ENCODE measurements at places on chromosomes 16 and 17.

GRCh38 chr17:16066125-16066524 lies 66.5 kb downstream of the TTC19 start:
- no peak for DNase-seq

GRCh38 chr17:5210091-5210490 lies 18.4 kb upstream of the ZNF594 start:
- no peak for DNase-seq

DNA sequence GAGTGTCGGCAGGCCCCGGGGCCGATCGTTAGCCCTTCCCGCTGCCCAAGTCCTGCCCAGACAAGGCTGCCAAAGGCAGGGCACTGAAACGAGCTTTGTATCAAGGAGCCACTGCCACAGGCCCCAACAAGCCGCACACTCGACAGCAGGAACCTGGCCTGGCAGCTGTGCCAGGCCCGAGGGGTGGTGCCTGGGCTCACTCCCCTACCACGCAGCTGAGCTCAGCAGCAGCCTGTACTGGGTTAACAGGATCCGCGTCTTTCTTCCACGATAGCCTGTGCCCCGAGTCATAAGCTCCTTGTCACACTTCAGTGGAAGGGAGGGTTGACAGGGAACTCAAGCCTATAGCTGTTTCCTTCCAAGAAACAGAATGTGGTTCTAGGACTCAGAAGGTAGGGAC lies 87.9 kb downstream of the ABR start:
- no peak for DNase-seq

- DNase-seq: no peak
Measured at GRCh38 chr16:1788708-1789100, 4.8 kb downstream of the IGFALS start.

GRCh38 chr16:87841340-87842208 lies 27.7 kb downstream of the SLC7A5 start:
- DNase-seq: no peak

GRCh38 chr17:38458521-38458920 lies 30.3 kb downstream of the ARHGAP23 start:
- DNase-seq: no peak

DNA sequence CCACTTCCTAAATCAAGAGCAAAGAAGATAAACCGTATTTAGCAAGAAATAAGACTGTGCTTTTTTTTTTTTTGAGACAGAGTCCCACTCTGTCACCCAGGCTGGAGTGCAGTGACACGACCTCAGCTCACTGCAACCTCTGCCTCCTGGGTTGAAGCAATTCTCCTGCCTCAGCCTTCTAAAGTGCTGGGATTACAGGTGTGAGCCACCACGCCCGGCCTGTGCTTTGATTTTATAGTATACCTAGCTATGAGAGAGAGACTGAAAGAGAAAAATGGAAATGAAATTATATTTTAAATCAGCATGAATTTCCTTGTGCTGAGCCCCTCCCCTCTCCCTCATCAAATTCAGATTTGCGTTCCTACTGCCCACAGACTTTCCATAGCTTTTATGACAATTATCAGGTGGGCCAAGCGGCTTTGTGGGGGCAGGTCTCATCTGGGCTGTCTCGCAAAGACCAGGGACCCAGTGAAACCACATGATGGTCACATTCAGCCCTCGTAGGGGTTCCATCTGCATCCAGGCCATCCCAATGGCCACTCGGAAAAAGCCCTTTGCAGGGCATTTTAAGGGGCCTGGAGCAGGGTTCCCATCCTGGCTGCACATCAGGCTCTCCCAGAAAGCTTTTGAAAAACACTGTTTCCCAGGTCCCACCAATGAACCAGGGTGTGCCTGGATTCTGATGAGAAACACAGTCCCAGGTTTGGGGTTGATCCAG lies 8.5 kb downstream of the CACNG1 start:
- DNase-seq: no peak

GRCh38 chr16:10080051-10080772 lies 102.0 kb downstream of the GRIN2A start:
- DNase-seq: peak; percentile 93
